WTC11 (cell line): ENCODE measurements at places on chromosomes 3 and 15.
A peak's percentile ranks its signal among the peaks of the same experiment; 100 is the strongest.

- no peak for DNase-seq
Observed at GRCh38 chr3:120682095-120682681, at the start of gene HGD. HGD (minus strand) TSS chr3:120682239; CDS start chr3:120682111, 128 bp downstream.

DNA sequence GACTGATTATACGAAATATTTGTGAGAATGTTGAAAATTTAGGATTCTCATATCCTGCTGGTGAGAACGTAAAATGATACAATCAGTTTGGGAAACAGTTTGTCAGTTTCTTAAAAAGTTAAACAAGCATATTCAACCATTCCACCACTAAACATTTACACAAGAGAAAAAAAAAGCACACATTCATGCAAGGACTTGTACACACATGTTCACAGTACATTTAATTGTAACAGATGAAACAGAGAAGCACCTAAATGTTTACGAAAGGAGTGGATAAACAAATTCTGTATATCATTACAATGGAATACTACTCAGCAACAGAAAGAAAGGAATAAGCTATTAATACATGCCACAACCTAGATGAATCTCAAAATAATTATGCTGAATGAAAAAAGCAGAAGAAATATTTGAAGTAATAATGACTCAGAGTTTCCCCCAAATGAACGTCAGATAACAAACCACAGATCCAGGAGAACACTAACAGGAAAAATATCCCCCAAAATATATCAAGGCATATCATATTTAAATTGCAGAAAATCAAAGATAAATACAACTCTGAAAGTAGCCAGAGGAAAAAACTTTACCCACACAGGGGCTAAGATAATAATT is 14.3 kb downstream of the ANKRD28 start:
- DNase-seq, result no peak

GRCh38 chr15:82674873-82675272 is 27.7 kb upstream of the CPEB1 start:
- DNase-seq, result no peak

DNA sequence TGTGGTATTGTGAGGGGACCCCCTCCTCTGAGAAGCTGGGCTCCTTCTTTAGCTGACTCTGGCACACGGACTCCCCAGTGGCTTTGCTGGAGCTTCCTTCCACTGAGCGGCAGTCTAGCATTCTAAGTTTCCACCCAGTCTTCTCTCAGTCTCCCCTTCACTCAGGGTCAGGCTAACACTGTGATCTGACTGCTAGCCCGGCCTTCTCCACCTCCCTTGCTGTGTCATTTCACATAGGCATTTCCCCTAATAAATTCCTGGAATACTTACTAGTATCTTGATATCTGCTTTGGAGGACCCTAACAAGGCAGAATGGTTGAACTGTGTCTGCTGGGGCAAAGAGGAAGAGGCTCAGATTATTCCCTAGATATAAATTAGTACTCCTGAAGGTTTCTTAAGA is 106.2 kb upstream of the THBS1 start:
- no peak for DNase-seq

DNA sequence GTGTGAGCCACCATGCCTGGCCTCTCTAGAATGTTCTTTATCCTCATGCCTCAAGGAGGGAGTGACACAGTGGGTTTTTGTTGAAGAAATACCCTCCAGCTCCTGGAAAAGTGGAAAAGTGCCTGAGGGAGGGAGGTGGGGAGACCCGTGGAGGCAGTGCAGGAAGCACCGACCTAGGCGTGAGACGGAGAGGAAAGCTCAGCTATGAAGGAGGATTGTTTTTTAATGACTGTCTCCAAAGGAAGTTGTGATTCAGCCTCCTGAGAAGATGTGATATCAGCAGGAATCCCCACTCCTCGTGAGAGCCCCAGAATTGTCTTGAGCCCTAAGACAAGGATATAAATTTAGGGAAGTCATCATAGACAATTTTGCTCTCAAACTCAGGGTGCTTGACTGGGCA is 21.7 kb downstream of the RPLP1 start:
- DNase-seq, result no peak

GRCh38 chr15:56242576-56243162 is 1.0 kb downstream of the RFX7 start:
- no peak for DNase-seq

DNA sequence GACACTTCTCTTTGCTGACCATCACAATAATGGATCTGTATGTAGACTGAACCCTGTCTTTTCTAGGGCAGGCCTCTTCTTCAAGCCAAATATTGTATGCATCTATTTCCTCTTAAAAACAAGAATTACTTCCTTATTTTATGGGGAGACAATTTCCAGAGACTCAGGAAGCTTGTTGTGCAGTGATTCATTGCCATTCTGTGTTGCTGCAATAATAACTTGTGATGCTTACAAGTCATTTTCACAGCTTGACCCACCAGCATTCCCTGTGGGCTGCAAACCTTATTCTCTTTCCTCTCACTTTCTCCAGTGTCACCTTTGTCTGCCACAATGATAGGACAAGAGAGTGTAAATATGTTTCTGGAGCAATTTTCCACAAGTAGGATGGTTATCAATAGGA is 276.7 kb upstream of the SGO1 start:
- DNase-seq, result no peak

- DNase-seq, result no peak
Observed at GRCh38 chr3:166114448-166114847, 277.2 kb upstream of the BCHE start.

- DNase-seq, result no peak
Observed at GRCh38 chr3:140296796-140297352, 361.9 kb downstream of the CLSTN2 start.

DNA sequence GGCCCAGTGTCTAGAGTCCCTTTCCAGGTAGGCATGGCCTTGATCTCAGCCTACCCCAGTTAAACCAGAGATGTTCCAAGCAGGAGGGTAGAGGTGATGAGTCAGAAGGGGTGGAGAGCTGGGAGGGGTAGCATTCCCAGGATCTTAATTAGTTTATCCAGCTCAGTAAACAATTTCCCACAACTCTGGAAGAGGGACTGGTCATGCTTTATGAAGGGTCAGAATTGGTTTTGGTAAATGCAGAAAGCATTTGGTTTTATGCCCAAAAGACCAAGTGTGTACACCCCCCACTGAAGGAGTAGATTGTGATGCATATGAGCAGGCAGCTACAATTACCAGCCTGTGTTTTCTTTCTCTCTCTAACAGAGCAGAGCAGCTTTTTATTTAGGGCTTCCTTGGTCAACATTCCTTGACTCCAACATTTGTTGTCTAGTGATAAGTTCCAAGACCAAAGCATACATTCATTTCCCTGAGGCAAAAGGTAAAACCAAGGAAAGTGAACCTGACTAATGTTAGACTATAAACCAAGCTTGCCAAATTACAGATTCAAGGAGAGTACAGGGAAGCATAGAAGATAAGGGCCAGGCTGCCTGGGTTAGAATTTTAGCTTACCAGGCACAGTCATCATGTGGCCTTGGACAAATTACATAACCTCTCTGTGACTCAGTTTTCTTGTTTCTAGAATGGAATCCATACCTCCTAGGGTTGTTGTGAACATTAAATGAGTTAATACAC is 17.6 kb downstream of the EXOSC7 start:
- DNase-seq, result no peak

GRCh38 chr3:119681279-119681678 is 4.1 kb upstream of the COX17 start:
- no peak for DNase-seq

- peak; percentile 47 for DNase-seq
Observed at GRCh38 chr3:19702416-19703078, 231.5 kb downstream of the EFHB start.

GRCh38 chr3:138254216-138254615 is 67.1 kb downstream of the ARMC8 start:
- no peak for DNase-seq

- no peak for DNase-seq
Observed at GRCh38 chr3:149174901-149175300, 45.5 kb downstream of the HPS3 start.

GRCh38 chr3:156610154-156610553 is 55.2 kb upstream of the SSR3 start:
- no peak for DNase-seq

DNA sequence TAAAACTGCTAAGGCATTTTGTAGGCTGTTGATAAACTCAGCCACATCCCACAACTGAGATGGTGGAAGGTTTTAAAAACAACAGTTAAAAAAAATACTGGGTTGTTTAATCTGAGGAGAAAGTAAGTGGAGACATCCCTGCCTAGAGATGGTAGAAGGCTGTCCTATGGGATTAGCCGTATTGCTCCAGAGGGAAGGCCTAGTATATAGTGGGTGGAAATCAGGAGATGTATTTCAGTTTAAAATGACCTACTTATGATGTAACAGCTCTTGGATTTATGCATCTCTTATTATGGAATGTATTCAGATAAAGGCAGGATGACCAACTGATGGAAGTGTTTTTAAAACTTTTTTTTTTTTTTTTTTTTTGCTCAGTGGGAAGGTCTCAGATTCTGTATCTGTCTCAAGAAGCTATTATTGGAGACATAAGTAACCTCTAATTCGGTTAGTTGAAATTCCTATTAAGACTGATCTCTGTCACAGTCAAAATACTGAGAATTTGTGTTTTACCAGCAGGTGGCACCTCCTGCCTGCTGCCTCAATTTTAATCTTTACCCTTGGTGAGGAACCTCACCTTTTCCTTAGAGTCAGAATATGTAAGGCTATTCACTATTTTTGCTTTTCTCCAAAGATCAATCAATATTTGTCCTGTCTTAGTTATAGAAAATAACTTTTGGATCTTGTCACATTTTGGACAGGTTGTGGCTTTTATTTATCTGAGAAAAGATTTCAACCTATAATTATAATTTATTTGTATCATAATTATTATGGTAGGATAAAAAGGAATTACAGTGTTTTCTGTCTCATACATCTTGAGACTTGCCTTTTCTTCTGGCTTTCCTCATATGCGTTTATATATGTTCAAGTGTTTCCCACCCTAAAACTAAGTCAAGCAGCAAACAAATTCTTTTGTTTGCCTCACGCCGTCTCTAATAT is 63.0 kb downstream of the VPS8 start:
- peak; percentile 18 for DNase-seq

DNA sequence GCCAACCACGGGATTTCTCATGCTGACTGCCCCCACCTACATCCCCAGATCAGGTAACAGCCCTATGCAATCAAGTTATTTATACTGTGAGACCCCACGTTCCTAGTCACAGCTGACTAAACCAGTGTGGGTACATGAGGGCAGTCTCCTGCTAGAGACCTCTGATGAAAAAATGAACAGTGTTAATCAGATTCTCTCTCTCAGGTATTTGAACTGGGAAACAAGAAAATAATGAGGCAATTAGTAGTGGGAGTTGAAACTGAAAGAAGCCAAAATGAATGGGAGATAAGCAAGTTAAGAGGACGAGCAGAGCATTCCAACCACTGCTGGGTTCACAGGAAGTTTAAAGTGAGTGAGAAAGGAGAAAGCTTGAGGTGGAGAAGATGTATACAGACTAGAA is 98.5 kb upstream of the MYO5C start:
- DNase-seq, result no peak

- no peak for DNase-seq
Observed at GRCh38 chr15:76999996-77000395, 5.1 kb downstream of the PSTPIP1 start.

DNA sequence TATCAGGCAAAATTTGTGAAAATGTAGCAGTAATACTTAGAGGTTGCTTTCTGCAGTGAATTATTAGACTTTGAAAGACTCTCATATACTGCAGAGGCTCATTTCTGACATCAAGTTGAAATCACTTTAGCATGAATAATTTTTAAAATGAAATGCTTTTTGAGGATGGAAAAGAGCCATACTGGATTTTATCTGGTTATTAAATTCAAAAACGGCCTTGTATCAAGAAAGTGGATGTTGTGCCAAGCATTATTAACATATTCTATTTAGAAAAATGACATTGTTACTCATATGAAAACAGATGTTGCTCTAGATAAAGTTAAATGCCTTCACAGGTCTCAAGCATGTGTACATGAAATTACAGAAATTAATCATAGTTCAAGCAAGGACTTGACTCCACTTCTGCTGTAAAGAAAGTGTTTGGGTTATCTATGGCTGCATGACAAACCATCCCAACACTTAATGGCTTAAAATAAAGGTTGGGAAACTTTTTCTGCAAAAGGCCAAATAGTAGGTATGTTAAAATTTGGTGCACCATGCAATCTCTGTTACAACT is 64.5 kb upstream of the ZNF280D start:
- no peak for DNase-seq

- DNase-seq, result no peak
Observed at GRCh38 chr15:48077616-48078184, 43.1 kb upstream of the SLC24A5 start.

GRCh38 chr3:178986456-178986855 is 85.2 kb downstream of the ZMAT3 start:
- no peak for DNase-seq

- DNase-seq, result no peak
Observed at GRCh38 chr3:57956119-57956832, 51.9 kb upstream of the FLNB start.

DNA sequence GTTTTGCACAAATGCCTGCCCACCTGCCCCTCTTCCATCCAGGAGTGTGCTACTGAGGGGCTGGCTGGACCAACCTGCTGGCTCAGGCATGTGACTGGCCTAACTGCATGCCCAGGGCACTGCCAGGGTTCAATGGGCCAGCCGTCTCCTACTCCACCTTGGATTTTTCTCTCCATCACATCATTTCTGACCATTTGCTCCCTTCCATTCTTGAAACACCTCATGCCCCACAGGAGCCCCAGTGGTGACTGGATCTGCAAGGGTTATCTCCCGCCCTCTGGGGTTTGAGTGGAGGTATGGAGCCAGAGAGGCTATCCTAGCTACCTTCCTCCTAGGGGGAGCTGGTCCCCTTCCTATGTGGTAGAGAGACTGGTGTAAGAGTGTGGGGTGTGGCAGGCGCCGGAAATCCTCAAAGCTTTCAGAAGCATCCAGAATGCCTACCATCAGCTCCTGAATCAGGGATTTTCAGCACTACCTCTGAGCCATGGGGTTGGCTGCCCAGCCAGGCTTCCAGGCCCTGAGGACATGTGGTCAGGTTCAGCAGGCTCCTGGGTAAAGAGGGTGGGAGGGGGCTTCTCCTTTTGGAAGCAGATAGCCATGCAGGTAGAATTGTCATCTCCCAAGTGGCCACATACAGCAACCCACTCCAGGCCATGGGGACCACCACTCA is 2.9 kb upstream of the MANF start:
- DNase-seq, result no peak

GRCh38 chr15:61649046-61649445 is 411.2 kb downstream of the VPS13C start:
- no peak for DNase-seq

DNA sequence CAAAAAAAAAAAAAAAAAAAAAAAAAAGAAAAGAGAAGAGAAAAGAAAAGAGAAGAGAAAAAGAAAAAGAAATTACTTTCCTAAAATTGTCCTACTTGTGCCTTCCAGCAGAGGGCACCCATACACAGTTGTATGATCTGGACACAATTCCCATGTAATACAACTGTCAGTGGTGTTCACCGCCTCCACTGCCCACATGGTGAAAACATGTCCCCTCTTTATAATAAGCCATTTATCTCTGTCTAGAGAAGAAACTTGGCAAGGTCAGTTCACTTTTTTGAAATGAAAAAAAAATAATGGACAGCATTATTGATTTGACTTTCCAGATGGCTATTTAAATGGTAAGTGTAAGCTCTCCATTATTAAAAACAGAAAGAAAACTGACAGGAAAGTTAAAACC is 459.4 kb downstream of the GBE1 start:
- peak; percentile 18 for DNase-seq
